ENCODE measurements at places on chromosomes 12 and 14.

DNA sequence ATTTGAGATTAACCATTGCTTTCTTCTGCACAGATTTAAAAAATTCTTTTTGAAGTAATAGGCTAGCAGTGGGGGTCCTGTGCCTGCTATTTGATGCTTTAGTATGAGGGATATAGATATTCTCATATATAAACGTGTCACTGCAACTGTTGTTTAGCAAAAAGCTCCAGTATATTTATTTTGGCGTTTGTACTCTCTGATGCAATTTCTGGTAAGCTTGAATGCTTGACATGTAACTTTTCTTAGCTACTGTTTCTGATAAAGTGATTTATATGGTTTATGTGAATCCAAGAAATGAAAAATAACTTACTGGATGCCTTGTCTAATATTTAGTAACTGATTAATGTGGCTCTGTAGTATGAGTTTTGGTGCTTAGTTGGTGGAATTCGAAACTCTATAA lies 77.1 kb downstream of the TTLL5 start:
- DNase-seq: no peak

DNA sequence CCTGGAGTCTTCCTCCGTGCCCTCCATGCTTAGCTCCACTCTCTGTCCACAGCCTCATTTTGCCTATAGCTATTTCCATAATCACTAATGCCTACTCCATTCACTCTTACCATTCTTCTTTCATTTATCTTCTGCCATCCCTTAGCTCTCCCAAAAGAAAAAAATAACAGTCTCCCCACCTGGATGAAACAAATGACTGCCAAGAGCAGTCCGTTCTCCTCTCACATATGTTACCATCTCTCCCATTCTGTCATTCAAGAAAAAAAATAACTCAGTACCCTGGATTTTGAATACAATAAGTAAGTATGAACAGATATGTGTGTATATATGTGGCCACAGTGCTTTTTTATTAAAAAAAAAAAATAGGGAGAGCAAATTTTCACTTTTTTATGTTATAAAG lies 13.2 kb downstream of the DUSP16 start:
- DNase-seq: no peak

DNA sequence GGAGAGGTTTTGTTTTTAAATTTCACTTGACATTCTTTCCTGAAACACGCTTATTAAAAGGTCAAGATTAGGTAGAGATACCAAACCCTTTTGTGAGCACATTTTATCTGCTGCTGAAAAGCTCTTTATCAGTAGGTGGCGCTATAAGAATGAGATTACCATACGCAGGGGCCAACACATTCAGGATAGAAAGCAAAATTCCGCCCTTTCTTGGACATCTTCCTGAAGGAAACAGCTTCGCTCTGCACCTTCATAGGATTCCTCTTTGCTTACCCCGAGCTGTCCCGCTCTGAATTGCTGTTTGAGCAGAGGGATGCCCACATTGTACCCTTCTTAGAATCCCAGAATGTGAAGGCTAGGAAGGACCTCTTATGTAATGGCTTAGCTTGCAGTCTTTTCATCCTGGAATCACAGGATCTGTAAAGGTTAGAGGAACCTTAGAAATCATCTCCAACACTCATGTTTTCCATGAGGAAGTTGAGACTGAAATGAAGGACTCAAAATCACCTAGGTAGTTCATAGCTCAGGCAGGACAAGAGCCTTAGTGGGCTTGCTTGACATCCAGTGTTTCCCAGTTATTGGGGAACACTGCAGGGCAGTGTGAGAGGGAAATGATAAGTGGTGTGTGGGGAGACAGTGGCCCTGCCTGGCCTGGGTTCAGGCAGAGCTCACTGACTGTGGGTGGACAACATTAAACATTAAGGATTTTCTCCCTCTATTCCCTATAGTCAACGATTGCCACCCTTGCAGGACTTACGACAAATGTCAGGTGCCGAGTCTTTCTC lies 38.7 kb upstream of the CRY1 start:
- peak; percentile 3 for DNase-seq

DNA sequence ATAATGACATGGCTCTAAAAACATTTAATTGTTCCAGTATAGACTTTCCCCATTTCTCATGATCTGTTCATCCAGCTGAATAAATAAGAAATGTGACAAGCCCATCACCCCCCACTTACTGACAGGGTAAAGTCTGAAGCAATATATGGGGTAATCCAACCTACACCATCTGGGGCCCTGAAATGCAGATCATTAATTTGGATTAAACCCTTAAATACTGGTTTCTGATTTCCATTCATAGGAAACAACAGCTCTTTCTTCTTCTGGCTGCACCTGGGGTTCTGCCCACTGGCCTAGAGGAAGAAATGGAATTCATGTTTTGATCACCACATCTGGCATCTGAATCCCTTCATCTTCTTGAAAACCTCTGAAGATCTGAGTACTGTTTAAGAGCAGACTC lies 39.3 kb upstream of the ACSM4 start:
- no peak for DNase-seq
